NCI-H2107 (cell line): ENCODE measurements at places on chromosomes 7 and 10.

GRCh38 chr7:90540406-90540805 is 55.7 kb upstream of the CDK14 start:
- no peak for DNase-seq

DNA sequence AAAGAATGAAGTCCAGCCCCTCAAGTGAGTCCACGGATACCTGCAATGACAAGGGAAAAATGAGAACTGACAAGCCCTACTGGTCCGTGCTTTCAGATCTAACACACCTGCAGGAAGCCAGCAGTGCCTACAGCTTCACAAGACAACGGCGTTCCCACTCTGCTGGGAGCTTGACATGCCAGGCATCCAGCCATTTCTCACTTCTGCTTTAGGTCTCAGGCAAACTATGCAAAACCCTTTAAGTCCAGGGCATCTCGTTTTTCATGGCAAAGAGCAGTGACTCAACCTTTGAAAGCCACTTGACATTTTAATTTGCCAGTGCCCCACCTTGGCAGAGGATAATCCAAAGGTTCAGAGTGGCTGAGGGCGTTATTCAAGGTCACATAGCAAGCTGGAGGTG is 49.1 kb upstream of the GPAM start:
- DNase-seq = no peak

GRCh38 chr10:82331716-82332115 is 456.7 kb downstream of the NRG3 start:
- DNase-seq = no peak

DNA sequence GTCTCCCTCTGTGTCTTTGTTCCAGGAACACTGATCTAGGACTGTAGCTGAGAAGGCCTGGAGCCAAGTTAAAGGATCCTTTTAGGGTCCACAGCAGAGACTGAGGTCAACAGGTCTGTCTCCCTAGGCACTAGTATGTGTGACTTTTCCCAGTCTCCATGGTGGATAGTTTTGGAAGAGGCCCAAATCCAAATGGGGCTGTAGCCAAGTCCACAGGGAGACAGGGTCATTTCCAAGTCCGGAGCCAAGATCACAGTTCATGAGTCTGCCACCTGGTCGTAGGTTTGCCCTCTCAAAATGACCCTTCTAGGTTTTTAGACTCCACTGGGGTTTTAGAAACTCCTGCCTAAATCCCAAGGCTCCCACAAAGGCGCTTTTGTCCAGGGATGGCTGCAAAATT is 16.8 kb downstream of the ZNF277 start:
- no peak for DNase-seq

DNA sequence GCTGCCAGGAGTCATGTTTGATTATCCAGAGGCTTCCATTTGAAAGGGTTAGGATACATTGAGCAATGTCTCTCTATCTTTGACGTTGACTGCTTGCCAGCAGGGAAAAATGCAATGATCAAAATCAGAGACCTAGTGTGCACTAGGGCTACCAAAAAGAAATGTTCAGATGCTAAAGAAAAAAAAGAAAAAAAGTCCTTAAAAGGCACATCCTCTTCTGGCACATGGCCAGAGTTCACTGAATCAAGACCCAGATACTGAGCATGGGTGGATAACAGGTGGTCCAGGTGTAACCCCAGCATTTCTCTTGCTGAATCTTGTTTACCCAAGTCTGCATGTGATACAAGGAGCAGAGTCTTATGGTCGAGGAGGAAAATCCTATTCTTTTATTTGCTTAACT is 899.3 kb downstream of the SORCS3 start:
- DNase-seq = no peak

DNA sequence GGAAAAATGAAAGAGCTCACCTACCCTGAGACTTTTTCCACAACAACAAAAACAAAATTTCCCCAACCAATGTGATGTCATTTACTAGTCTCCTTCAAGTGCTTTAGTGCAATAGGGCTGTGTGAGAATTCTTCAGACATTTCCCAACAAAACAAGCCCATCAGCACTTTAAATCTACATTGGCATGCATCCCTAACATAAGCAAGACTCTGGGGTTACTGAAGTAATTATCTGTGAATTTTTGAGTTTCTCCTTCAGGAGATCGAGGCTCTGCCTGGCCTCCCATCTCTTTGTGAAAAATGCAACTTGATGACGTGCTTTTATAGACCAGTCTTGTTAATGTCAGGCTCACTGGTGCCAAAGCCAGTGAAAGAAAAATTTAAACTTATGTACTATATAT is 255.6 kb downstream of the GFRA1 start:
- no peak for DNase-seq

- DNase-seq = no peak
Measured at GRCh38 chr10:23370106-23370505, 25.5 kb upstream of the C10orf67 start.

DNA sequence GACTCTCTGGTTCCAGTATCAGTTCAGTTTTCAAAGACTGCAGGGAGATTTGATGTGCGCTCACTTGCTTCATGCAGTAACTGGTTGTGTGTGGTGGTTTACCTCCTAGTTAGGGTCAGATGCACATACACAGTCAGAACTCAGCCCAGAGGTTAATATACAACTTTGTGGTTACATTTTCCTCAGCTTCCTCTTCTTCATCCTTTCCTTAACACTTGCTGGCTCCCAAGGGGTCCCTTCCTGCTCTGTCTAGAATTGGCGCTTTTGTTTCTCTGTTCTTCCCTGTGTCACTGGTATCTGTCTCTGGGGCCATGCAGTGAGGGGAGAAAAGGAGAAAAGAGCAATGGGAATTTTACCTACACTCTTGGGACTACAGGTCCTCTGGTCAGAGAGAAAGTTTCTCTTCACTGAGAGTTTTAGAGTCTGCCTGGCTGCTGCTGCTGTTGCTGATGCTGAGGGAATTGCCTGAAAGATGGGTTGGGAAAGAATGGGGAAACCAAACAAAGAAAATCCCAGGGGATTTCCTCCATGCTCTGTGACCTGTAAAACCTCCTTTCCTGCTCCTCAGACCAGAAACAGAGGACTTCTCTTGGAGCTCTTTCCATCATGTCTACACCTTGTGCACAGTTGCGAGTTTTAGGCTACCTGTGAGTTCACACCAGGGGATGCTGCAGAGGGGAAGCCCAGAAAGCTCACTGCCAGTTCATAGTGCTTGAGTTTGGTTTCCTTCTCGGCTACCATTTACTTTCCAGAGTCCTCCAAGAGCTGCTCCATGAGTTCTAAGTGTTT is 74.6 kb downstream of the WDFY4 start:
- DNase-seq = no peak

GRCh38 chr10:123521076-123521475 is 145.1 kb upstream of the GPR26 start:
- no peak for DNase-seq

GRCh38 chr7:51569581-51569980 is 253.0 kb upstream of the COBL start:
- DNase-seq = no peak

DNA sequence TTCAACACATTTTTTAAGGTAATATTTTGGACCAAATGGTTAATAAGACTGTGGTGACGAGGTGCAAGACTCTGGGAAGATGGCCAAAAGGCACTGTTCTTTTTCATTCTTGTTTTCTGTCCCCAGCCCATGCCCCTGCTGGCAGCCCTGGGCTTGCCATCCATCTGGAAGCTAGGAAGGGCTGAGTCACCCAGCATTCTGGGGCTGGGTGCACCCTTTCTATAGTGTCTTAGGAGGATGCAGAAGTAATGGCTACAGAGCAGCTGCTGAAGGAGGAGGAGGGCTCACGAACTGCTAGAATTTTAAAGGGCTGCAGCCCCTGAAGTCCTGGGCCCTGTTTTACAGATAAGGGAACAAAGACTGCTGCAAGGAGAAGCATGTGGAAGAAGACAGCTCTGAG is 42.8 kb upstream of the ZNF32 start:
- no peak for DNase-seq

GRCh38 chr10:126405239-126405775 is 17.0 kb upstream of the ADAM12 start:
- no peak for DNase-seq

DNA sequence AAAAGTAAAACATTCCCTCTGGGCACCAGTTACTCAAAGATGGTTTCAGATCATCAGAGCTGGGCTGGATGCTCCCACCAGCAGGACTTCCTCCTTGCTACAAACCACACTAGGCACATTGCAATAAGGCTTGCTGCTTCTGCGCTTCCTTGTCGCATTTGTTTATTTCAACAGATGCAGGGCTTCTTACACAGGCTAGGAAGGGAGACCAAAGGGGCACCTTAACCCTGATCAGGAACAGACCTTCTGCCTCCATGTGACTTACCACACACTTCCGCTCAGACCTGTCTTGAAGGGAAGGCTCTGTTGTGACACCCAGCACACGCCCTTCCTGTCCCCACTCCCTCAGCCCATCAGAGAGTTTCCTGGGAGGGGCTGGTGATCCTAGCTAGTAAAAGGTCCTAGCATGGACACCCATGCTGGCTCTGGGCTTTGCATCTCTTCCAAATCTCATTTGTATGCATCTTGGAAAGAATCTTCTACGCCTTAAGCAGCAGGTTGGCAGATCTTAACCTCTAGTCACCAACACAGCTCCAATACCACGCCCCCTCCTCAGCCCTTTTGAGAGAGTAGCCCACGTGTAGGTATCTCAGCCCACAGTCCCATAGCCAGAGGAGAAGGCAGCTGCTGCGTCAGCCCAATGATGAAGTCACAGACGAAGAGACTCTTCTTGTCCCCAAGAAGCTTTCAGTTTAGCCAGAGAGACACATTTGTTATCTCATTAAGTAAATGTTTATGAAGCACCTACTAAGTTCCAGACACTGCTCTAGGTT is 47.1 kb upstream of the SVIL start:
- DNase-seq = no peak

DNA sequence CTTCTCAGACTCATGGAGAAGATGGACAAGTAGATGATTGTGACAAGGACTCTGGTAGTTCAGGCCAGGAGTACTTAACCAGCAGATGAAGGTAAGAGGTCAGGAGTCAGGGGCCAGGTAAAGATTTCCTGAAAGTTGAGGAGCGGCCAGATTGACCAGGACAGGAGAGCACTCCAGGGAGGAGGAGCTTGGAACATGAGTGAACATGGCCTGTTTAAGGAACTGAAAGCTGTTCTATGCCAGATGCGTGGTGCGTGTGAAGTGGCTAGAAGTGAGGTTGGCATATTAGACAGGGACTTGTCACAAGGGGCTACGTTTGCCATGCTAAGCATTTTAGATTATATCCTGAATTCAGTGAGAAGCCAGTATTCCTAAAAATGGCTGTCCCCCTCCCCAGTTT is 157.2 kb downstream of the WNT2 start:
- no peak for DNase-seq

DNA sequence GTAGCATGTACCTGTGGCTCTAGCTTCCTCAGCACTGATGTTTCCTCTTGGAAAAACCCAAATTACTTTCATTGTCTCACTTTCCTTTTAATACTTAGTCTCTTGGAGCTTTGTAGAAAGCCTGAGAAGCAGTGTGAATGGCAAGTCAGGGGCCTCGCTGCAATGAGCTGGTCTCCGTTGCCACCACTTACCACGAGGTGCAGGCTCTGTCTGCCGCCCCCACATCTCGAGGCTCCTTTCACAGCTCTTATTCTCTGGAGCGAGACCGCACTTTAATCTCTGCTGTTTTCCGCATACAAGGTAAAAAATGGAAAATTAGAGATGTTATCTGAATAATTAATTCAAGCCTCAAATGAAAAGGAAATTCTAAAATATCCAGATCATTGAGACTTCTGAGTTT is 186.2 kb downstream of the HECW1 start:
- no peak for DNase-seq

GRCh38 chr7:46960970-46961369 is 620.9 kb downstream of the TNS3 start:
- DNase-seq = no peak

GRCh38 chr7:44961844-44962482 is 16.9 kb downstream of the MYO1G start:
- no peak for DNase-seq

DNA sequence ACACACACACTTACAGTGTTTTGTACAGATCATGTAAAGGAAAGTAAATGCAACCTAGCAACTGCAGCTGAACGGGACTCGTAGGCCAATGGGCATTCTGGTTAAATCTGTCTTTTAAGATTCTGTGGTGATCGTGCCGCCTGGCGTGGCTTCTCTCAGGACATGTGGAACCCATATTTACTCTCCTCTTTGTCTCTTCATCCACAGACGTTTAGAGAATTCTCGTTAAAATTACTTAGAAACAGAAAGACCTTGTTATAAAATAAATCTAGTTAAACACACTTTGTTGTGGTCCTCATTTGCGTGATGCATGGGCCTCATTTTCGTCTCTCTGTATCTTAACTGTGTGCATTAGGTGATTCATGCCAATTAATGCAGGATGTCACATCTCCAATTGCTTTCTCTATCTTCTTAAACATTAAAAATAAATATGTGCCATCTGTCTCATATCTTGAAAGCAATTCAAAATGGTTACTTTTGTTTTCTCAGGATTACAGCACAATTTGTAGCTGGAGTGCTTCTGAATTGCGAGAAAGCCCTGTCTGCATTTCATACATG is 11.5 kb downstream of the KLF6 start:
- DNase-seq = no peak

DNA sequence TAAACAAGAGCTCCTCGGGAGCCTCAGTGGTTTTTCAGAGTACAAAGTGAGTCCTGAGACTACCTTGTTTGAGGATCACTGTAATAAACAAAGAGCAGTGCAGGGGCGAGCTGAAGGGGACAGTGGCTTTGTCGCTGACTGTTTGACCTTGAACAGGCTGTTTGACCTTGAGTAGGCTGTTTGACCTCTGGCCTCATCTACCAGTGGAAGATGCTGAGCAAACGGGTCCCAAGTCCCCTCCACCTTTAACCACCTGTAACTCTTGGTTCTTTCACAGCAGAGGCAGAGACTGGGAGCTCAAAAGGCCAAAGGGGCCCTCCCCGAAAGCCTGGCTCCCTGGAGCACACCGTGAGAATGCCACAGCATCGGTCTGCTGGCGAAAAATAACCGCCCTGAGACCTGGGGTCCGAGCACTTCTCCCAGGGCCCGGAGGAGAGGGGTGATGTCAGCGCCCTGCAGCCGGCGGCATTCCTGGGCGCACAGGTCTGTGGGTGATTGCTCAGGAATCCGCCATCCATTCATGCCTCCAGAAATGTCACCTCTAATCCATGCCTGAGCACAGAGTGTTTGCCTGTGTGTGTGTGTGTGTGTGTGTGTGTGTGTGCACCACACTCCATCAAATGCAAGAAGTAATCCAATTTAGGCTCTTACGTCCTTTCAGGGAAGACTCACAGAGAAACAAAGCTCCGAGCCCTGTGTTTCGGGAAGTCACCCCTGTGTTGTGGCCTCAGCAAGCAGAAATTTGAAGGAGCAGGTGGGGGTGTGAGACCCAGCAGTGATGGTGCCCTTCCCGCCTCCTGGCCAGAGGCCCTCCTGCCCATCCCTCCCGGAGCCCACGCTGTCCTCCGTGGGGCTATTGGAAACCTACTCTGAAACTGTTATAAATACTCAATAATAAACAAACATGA is 66.5 kb downstream of the ASB13 start:
- DNase-seq = no peak
